Frontal cortex (tissue), 4 donors: ENCODE measurements at places on chromosomes 12 and 14.

DNA sequence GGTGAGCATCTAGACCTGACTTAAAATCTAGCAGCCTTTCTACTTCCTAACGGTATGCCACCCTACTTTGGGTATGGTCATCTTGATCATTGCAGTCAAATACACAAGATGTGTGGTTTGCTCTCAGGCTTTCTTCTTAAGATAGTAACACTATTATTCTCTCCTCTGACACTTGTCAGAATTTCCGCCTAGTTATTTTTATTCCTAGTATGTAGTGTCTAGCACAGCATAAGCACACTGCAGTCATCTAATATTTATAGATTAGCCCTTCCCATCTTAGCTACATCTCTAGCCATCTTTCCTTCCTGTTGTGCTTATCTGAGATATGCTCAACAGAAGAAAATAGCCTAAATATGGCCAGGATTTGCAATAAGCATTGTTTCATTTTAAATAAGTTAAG, 180.1 kb downstream of the C12orf50 start:
- DNase-seq, result no peak

- no peak for DNase-seq
These were observed 6.5 kb downstream of the JAG2 start for GRCh38 chr14:105161964-105162668.

DNA sequence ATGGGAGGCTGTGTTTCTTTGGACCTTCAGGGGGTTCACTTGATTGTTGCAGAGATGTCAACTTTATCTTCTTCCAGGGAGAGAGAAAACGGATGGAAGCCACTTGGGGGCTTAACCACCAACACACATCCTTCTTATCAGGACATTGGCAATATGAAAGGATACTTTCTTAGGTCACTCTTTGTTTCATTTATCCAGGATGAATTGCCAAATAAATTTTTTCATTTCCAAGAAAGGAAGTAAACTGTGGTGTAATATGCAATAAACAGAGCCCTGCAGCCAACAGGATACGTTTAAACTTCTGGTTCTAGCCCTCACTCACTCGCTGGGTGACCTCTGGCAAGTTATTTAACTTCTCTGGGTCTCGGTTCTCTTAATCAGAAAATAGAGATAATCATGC, 77.8 kb downstream of the CCDC60 start:
- no peak for DNase-seq

GRCh38 chr12:43312991-43313505, 239.0 kb downstream of the ADAMTS20 start:
- no peak for DNase-seq

DNA sequence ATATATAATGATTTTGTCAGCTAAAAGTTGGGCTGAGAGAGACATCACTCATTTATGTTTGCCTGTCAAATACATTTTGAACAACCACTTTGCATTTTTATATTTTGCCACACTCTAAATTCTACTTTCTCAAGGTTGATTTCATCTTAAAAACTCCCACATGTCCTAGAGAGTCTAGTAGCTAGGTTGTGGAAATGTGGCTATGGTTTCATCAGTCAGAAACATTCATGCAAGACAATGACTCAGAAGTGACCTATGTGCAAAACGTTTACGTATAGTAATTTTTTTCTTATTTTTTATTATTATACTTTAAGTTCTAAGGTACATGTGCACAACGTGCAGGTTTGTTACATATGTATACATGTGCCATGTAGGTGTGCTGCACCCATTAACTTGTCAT, 27.4 kb upstream of the PRKD1 start:
- no peak for DNase-seq

DNA sequence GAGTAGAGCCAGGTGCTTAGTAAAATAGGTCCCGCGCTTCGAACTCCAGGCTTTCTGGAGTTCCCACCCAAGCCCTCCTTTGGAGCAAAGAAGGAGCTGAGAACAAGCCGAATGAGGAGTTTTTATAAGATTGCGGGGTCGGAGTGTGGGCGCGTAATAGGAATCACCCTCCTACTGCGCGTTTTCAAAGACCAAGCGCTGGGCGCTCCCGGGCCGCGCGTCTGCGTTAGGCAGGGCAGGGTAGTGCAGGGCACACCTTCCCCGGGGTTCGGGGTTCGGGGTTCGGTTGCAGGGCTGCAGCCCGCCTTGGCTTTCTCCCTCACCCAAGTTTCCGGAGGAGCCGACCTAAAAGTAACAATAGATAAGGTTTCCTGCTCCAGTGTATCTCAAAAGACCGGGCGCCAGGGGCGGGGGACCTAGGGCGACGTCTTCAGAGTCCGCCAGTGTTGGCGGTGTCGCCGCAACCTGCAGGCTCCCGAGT, 3.6 kb downstream of the SSTR1 start:
- no peak for DNase-seq

DNA sequence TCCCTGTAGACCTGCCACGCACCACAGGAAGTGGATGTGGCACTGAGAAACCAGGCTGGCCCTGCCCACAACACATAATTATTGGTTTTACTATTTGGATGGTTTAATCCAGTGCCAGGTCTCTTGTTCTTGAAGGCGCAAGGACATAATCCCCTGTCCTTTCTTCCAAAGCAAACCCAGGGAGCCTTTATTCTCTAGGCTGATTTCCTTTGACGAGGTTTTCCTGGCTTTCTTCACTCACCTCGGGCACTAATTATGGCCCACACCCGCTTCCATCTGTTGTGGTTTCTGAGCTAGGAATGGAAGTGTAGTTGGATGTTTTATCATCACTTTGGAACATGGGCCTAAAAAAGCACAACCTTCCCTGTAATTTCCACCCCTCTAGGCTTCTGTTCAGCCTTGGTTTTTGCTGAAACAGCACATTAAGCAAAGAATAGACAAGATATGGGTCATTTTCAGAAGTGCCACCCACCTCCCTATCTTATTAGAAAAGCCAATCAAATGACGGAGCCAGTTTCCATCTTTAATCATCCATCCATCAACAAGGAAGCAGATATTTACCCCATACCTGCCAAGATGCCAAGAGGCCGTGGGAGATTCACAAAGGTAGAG, 73.9 kb downstream of the PPP1R36 start:
- no peak for DNase-seq

DNA sequence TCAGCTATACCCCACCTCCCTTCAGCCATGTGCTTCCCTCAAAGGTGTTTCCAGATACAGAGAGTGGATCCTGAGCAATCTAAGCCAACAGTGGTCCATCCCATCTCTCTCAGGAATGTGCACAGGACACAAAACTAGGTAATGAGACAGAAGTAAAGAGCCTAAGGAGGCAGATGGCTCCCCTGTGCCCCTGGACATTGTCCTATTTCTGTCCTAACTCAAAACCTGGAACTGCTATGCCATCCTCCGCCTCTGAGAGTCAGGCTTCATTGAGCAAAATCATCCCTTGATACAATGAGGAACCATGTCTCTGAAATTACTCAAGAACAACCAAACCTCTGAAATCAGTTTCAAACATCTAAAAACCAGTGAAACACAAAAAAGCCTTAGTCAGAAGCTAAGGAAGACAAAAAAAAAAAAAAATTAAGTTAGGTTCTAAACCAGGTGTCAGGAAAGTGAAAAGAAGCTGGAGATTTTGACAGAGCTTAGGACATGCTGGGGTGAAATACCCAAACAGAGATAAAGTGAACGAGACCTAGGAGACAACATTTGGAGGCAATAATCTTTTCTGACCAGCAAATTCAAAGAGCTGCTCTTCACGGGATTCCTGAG, 200.3 kb upstream of the PLEKHG7 start:
- DNase-seq, result no peak
